ENCODE measurements at places on chromosomes 13 and 19. TPM values are rescaled to one million over a fixed set of nuclear protein-coding genes. Genes with fewer than 3 reads are reported as not detected.

ADGRE3 gene
- not detected for total RNA-seq

DNA sequence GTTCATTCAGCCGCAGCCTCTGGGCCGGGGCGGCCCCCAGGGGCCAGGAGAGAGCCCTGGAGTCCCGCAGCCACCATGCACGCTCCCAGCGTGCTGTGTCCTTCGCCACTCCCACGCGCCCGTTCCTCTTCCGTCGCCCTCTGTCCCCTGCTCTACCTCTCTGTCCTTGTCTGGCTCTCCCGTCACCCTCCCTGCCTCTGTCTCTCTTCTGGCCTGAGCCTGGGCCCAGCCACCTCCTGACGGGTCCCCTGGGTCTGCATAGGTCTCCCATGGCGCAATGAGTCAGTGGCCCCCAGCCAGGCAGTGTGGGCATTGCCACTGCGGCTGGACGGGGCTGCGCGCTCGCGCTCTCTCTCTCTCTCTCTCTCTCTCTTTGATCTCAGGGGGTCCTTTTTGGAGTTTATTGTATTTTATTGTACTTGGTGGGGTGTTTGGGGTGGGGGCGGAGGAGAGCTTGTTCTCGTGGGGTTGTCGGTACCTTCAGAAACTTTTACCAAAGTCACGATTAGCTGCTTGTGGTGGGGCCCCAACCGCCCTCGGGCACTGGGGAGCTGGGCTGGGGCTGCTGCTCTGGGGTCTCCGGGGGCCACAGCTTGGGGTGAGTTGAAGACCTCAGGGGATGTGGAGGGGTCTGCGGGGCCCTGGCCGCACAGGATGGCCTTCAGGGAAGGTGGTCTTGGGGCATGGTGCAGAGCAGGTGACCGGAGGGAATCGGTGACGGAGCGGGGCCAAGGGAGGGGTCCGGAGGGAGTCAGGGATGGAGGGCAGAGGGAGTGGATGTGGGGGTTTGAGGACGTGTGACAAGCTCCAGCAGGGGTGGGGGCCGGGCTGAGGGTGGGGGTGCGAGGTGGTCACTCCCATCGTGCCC, 1.7 kb upstream of the TGFBR3L start:
- no peak overlapping the region for H3K27ac ChIP-seq
- H3K27me3 ChIP-seq = peaks cover 18% of the 10 kb centered on the region
- no peak for DNase-seq
- no peak overlapping the region for H3K4me3 ChIP-seq
- no peaks in the 10 kb centered on the region for H3K36me3 ChIP-seq

RTBDN gene
- total RNA-seq = not detected

GRCh38 chr13:97879646-97880310, 73.7 kb upstream of the IPO5 start:
- no peaks in the 10 kb centered on the region for H3K36me3 ChIP-seq
- no peaks in the 10 kb centered on the region for H3K27me3 ChIP-seq
- H3K4me1 ChIP-seq = peaks cover 25% of the 10 kb centered on the region
- peak overlapping the region; percentile 90 for H3K27ac ChIP-seq

DNA sequence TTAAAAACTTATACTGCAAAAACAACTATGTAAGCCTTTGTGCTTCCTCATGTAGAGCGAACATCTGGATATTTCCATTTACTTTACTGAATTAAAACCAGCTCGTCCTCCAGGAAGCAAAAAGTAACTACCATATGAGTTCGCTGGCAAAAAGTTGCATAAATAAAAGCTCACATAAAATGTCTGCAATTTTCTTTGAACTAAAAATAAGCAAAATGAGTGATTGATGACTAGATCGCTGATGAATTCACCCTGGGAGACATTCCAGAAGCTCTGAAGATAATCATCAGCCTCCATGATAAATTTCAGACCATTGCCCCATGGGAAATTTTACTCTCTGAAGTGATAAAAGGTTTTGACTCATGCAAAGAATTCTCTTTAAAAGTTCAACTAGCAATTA, 67.3 kb upstream of the SACS start:
- peak; percentile 96 for DNase-seq
- H3K27me3 ChIP-seq = no peaks in the 10 kb centered on the region
- H3K36me3 ChIP-seq = no peaks in the 10 kb centered on the region
- peaks cover 32% of the 10 kb centered on the region for H3K4me1 ChIP-seq
- H3K4me3 ChIP-seq = no peak overlapping the region

DNA sequence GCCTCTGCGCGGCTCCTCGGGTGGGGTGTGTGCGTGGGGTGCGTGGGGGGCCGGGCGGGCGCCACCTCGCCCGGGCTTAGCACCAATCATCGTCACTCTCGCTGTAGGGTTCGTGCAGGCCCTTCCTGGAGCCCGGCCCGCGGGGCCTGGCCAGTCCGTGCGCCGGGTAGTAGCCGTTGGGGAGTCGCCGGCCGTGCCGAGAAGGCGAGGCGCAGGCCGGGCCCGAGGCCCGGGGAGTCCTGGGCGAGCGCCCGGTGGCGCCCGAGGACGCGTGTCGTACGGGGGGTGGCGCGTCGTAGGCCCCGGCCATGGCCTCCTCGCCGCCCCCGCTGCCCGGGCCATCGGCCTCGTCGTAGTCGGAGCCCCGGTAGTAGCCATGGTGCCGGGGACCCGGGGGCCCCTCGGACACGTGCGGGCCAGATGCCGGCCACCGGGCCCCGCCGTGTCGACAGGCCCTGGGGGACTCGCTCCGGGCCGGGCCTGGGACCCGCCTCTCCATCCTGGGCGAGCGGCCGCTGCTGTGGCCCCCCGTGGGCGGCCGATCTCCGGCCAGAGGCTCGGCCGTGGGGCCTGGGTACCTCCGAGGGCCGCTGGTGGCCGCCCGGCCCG, 57.1 kb downstream of the IER2 start:
- DNase-seq = no peak
- H3K4me3 ChIP-seq = no peak overlapping the region
- H3K27me3 ChIP-seq = no peaks in the 10 kb centered on the region
- H3K4me1 ChIP-seq = no peaks in the 10 kb centered on the region

GRCh38 chr13:101382701-101383100, 33.6 kb downstream of the NALCN start:
- no peaks in the 10 kb centered on the region for H3K27me3 ChIP-seq
- no peak for DNase-seq
- no peak overlapping the region for H3K4me3 ChIP-seq
- no peak overlapping the region for H3K27ac ChIP-seq
- H3K4me1 ChIP-seq = no peaks in the 10 kb centered on the region

- peaks cover 11% of the 10 kb centered on the region for H3K27me3 ChIP-seq
- H3K27ac ChIP-seq = no peak overlapping the region
- H3K36me3 ChIP-seq = no peaks in the 10 kb centered on the region
- peaks cover 24% of the 10 kb centered on the region for H3K4me1 ChIP-seq
- no peak overlapping the region for H3K4me3 ChIP-seq
- DNase-seq = no peak
Observed at GRCh38 chr13:20126541-20127261, 34.2 kb downstream of the GJA3 start.

GRCh38 chr19:18898607-18899408, 2.9 kb upstream of the CERS1 start:
- H3K27ac ChIP-seq = no peak overlapping the region
- no peak overlapping the region for H3K4me3 ChIP-seq
- peaks cover 9% of the 10 kb centered on the region for H3K4me1 ChIP-seq
- H3K27me3 ChIP-seq = peaks cover 7% of the 10 kb centered on the region

Measured in astrocyte (in vitro differentiated cells and primary cell).